ENCODE measurements at places on chromosomes 16 and 17.
A peak's percentile ranks its signal among the peaks of the same experiment; 100 is the strongest.

- DNase-seq: peak; percentile 96
Observed at GRCh38 chr17:66952031-66952524, 12.4 kb upstream of the CACNG4 start.

GRCh38 chr16:75234856-75235696, 16.3 kb downstream of the CTRB1 start:
- DNase-seq: no peak

DNA sequence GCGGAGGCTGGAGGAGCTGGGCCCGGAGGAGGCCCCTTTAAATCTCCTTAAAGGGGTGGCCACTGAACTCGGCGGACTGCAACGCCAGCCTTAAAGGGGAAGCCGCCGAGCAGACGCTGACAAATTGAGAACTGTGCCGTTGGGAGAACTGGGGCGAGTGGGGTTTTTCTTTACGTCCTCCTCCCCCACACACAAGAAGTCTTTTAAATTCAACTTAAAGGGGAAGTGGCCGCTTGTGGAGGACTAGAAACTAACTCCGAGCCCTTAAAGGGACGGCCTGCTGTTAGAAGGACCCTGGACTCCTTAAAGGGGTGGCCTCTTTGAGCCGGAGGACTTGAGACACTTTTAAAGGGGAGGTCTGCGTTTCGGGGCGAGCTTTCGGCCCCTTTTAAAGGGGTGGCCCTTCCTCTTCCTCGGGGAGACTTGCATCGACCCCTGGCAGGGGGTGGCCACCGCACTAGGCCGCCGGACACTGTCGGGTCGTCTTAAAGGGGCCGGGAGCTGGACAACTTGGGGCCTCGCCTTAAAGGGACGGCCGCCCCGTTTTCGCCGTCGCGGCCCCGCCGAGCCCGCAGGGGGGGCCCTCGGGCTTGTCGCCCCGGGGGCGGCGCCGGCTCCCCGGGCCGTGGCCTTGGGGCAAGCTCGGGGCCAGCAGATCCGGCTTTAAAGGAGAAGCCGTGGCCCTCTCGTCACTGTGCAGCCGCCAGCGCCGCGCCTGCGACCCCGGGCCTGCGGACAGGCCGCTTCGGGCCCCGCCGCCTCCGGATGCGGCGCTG, 688 bp downstream of the FBRS start:
- no peak for DNase-seq

DNA sequence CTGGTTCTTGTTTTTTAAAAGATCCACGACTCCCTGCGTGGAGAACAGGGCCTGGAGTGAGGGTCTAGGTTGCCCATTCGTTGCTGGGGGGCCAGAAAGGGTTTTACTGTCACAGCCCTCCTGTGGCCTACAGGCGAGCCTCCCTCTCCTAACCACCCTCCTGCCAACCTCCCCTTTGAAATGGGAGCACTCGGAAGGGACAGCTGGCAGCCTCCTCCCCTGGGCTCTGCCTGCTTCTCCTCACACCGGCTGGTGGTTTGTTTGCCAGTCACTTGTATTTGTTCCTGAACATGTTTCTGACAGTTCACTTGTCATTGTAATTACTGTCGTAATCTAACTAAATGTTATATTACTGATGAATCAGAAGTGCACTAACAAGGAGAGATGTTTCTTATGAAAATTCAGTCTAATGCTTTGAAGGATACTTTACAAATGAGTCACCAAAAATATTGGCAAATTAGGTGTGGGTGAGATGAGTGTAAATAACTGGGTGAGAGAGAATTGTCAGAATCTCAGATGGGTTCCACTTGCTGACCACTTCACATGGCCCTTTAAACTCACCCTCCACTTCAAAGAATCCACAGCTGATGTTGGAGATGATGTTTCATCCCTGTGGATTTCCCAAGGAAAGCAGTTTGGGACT, 2.7 kb upstream of the SPPL2C start:
- peak; percentile 69 for DNase-seq

DNA sequence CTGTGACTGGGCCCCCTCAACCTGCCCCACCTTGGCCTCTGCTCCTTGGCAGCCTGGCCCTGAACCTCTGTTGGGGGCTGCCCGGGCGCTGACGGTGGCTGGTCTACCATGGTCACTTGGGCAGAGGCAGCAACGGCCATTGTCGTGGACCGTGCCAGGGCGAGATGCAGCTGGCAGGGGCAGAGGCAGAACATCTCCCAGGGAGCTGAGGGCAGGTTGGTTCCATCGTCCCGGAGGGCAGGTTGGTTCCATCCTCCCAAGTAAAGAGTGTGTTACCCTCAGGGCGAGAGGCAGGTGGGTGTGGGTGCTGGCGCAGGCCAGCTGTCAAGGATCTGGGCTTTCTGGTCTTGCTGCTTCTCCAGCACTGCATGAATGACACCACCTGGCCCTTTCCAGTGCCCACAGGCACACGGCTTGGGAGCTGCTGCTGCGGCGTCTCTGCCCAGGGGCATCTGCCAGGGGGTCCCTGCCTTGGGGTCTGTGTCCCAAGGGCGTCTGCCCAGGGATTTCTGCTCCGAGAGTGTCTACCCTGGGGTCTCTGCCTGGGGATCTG, 12.0 kb downstream of the ACSF3 start:
- DNase-seq: no peak

GRCh38 chr16:3113765-3114479, 1.5 kb downstream of the ZNF205 start:
- no peak for DNase-seq

- no peak for DNase-seq
Observed at GRCh38 chr17:28118362-28118761, 75.9 kb downstream of the NLK start.

- no peak for DNase-seq
Observed at GRCh38 chr17:36142806-36143205, 33.6 kb downstream of the TBC1D3B start.

GRCh38 chr16:797686-798085, 2.8 kb downstream of the GNG13 start:
- no peak for DNase-seq

DNA sequence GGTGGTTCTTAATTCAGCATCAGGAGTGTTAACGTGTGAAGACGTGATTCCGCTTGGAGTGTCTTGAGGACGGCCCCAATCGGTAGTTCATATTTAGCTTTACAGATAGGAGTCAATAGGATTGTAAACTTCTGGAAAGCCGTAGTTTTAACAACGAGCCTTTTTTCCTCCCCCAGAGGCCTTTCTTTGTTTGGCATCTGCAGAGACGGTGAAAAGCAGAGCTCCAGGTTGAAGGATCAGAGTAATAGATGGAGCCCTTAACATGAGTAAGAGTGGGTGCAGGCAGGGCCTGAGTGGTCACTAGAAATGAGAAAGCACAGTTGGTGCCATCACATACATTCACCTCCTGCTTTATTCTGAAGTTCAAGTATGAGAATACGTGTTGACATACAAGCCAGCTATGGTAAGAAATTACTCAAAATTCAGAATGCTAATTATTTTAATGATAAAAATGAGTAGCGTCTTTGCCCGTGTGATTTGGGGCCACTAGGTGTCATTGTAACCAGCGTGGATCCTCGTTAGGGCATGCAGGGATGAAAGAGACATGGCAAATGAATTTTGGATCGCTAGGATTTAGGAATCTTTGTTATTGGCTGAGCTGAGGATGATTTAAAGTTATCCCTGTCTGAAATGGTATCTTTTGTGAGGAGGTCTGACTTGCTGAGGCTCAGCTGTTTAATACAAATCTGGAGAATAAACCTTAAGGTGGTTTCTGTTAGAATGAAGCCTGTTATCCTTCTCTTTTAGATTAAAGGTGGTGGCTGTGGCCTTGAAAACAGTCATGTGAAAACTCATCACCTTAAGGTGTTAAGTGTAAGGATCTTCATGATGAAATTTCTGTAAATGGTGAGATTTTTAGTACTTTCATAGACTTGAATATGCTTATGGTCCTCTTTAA, 18.6 kb downstream of the PRCD start:
- DNase-seq: no peak

- DNase-seq: no peak
Observed at GRCh38 chr17:60904582-60904981, 226.9 kb downstream of the BCAS3 start.

GRCh38 chr17:79080761-79081290, 6.2 kb downstream of the ENGASE start:
- no peak for DNase-seq

- no peak for DNase-seq
Observed at GRCh38 chr16:18050234-18050633, 286.3 kb downstream of the NPIPA8 start.

- DNase-seq: peak; percentile 17
Observed at GRCh38 chr17:410543-411401, 58.2 kb upstream of the RPH3AL start.

GRCh38 chr16:17419266-17419665, 51.5 kb downstream of the XYLT1 start:
- DNase-seq: no peak

DNA sequence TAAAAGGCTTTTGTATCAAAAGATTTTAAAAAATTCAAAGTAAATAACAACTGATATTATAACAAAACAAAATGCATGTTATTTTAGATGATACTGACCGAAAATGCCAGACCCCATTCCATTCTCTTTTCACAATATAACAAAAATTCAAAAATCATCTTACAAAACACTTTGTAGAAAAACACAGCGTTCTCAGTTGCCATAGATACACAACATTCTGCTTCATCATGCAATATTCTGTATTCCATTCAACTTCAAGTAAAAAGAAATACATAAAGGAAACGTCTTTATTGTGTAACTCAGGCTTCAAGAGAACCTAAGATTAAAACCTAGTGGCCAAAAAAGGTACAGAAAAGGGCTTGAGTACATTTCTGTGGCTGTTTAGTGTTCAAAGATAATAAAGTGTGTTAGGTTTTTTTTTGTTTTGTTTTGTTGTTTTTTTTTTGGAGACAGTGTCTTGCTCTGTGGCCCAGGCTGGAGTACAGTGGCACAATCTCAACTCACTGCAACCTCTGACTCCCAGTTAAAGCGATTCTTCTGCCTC, 250.5 kb downstream of the CEP112 start:
- DNase-seq: no peak

- no peak for DNase-seq
Observed at GRCh38 chr17:35742896-35743477, 10.1 kb downstream of the GAS2L2 start.

DNA sequence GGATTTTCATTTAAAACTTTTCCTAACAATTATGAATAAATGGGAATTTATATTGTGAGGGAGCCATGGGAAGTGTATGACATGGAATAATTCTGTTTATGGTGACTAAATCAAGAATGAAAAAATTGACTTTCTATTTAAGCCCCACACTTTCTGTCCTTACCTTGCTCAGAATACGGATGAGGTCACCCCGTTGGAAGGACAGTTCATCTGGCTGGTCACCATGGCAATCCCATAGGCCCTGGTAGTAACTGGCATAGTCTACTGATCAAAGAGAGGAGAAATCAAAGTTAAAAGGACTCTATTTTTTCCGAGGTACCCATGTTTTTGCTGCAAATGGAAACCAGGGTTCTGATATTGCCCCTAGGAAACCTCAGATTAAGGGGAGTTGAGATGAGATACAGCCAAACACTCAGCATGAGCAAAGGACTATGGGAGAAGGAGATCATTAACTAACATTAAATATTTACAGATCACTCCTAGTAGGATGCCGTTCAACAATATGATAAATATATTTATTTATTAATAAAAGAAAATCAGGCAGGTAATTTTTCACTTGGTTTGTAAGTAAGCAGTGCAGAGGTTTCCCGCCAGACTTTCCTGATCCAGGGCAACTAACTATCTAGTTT, 54.9 kb downstream of the SNX11 start:
- no peak for DNase-seq

GRCh38 chr17:18181358-18181757, 2.3 kb upstream of the ALKBH5 start:
- no peak for DNase-seq

DNA sequence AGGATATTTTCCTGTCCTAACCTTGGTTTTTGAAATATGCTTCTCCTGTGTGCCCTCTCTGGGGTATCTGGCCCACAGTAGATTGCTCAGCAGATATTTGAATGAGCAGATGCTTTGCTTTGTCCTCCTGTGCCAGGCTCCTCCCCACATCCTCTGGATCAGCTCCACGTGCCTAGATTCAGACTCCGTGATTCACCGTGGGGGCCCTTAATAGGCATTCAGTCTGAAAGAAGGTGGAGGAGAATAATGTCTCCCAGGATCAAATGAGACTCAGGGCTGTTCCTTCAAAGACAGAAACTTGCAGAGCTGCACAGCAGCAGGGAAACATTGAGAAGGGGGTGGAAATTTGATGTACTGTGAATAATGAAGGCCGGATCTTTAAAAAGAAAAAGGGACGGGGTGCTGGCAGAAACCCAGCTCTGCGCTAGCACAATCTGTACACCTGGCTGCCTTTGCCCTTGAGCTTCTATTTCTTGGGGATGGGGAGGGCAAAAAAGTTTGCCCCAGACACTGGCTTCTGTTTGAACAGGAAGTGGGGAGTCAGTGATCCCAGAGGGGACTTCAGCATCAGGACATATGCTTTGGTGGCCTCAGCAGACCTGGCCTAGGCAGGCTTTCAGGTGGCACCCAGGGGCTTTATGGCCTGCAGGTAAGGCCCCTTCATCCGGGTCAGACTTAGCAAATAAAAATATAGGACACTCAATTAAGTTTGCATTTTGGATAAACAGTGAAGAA, 15.9 kb upstream of the SLC12A3 start:
- no peak for DNase-seq

DNA sequence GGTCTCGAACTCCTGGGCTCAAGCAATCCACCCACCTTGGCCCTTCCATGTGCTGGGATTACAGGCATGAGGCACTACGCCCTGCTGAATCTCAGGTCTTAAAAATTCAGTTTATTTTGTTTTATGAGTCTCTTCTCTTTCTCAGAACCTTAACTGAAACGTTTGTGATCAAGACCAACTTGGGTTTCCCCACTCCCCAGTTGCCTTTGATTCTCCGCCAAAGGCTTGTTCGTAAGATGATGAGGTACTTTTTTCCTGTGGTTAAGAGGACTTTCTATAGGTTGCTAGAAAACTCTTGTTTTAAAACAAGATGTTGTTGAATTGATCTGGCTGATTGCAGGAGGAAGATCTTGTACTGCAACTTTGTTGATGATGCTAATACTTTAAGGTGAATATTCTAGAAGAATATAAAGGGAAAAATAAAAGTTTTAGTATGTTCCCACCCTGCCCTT, 11.7 kb downstream of the ABCC1 start:
- DNase-seq: no peak

GRCh38 chr16:3530371-3530914, 29.6 kb downstream of the CLUAP1 start:
- DNase-seq: peak; percentile 28

- DNase-seq: peak; percentile 82
Observed at GRCh38 chr17:83103200-83103942, 24.0 kb downstream of the METRNL start.

GRCh38 chr17:81844327-81844851, 9.5 kb upstream of the PPP1R27 start:
- no peak for DNase-seq

DNA sequence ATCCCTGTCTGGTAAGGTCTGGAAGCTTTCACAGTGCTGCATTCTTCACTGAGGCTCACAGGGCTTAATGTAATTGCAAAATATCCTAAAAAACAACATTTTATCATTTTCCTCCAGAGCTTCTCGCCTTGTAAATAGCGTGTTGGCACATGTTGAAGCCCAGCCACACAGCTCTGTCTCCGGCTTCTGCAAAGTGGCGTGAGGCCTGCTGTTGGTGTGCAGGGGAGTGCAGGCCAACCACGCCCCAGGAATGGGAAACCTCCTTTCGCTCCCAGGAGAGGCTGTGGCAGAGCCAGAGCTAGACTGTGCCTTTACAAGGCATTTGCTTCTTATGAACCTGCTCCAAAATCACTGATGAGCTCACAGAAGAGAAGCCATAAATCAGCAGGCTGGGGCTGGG, 248.2 kb upstream of the MAF start:
- DNase-seq: no peak

GRCh38 chr17:47310186-47310733, 13.5 kb upstream of the EFCAB13 start:
- DNase-seq: no peak
